BE2C (cell line): ENCODE measurements at places on chromosomes 2 and 18.

DNA sequence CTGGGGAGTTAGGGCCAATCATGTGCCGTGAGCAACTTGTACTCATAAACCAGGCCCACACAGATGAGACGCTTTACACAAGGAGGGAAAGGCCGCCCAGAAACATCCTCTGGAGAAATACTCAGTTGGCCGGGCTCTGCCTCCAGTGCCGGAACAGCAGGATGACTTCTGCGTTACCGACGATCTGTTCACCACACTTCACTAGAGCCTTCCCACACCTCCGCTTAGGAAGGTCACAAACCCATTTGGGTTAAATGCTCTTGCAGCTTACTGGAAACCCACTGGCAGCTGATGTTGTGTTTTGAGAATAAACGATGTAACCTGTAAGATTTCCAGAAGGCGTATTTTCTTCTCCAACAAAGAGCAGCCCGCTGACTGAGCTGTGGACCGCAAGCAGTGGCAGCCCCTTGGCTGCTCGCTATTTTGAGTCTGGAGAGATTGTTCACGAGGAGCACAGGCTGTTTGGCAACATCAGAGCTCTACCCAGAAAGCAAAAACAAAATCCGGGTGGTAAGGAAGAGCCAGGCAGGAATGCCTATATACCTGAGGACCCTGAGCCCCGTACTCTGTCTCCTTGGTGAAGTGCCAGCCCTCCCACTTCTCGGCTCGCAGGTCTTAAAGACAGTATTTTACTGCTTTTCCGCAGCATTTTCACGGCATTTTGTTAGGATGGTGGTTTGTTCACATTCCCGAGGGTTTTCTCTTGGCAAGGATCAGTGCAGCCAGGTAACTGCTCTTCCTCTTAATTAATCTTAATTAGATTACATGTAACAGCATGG lies 44.0 kb downstream of the COLEC12 start:
- DNase-seq = peak; percentile 11

- DNase-seq = no peak
Measured at GRCh38 chr2:240254337-240255164, 114.1 kb upstream of the OTOS start.

- peak; percentile 94 for DNase-seq
Measured at GRCh38 chr2:20378891-20379519, 28.4 kb upstream of the PUM2 start.

DNA sequence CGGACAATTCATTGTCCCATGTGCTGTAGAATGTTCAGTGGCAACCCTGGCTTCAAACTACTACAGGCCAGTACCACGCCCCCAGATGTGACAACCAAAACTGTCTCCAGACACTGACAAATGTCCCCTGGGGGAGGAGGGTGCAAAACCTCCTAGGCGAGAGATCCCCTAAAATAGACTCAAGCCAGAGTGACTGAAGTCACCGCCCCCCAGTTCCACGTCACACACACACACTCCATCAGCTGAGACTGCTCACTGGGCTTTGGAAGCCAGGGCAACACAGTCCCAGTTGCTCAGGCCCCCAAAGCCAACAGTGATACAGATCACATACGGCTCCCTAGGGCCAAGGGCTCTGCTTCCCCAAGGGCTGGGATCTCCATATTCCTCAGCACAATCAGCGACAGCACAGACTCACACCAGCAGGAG lies 19.1 kb downstream of the HDAC4 start:
- peak; percentile 59 for DNase-seq

DNA sequence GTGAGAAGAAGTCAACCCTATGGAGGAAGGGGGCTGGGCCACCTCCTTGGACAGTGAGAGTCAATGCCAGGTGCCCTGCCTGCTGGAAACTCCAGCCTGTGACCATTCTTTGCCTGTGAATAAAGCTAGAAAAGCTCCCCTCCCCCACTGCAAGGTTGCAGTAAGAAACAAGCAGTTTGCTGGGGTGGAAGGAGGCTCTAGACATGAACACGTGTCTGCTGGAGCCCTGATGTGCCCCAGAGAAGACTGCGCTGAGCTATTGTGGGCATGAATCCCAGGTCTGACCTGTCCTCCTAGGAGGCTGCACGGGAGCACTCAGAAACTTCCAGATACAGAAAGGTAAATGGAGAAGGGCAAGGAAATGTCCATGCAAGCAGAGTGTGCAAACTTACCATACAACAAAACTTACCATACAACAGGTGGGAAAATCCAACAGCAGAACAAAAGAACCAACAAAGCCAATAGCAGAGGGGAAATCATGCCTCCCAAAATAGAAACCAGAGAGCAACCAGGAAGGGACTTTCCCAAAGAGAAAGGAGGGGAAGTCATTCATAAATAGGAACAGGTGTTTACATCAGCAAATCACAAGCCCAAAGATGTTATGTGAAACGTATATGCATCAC lies 278.7 kb downstream of the BCL2 start:
- no peak for DNase-seq

GRCh38 chr2:129857200-129857599 lies 122.3 kb upstream of the RAB6C start:
- no peak for DNase-seq

DNA sequence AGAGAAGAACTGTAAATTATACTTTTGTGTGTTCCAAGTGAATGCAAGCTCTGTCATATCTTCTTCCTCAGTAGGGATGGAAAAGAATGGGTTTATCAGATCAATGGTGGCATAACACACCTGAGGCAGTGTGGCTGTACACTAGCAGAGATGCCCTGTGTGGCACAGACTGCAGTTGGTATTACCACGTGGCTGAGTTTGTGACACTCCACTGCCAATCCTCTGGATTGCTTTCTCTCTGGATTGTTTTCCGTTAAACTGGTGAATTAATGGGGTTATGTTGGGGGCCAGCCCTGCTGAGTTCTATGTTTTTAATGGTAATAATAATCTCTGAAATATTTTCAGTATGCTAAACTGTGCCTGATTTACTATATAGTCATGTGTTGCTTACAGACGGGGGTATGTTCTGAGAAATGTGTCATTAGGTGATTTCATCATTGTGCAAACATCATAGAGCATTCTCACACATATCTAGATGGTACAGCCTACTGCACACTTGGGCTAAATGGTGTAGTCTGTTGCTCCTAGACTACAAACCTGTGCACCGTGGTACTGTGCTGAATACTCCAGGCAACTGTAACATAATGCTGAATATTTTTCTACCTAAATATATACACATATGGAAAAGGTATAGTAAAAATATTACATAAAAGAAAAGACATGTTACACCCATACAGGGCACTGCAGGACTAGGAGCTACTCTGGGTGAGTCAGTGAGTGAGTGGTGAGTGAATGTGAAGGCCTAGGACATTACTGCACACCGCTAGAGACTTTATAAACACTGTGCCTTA lies 84.7 kb upstream of the ST6GAL2 start:
- no peak for DNase-seq

- DNase-seq = no peak
Measured at GRCh38 chr2:122651236-122651635, 895.8 kb downstream of the TSN start.

DNA sequence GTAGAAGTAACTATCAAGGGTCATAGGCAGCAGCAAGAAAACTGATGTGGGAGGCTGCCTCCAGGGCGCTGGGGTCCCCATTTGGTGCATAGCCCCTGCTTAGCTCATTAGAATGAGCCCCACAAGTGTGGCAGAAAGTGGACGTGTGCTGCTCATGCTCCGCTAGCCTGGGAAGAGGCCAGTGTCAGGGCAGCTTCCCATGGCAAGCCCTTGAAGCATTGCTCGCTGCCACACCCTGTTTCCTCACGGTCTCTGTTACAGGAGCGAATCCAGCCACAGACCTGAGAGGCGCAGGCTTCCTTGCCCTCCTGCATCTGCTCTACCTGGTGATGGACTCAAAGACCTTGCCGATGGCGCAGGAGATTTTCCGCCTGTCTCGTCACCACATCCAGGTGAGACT lies 22.5 kb downstream of the ELMOD3 start:
- DNase-seq = no peak

- DNase-seq = no peak
Measured at GRCh38 chr2:196012314-196012713, 56.3 kb downstream of the DNAH7 start.

DNA sequence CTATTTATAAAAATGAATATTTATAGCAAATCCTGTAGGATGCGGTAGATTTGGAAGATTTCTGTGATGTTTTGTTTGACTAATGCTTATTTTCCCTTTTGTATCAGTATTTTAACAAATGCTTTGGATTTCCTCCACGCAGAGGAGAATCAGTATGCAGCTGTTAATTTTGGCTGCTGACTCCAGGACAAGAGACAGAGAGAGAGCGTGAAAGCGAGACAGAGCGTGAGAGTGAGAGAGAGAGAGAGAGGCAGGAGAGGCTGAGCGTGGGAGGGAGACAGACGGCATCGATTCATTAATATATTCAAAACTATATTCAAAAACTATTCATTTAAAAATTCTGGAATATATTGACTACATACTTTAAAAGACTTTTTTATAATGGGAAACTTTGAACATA lies 62.5 kb downstream of the RRM2 start:
- DNase-seq = no peak

DNA sequence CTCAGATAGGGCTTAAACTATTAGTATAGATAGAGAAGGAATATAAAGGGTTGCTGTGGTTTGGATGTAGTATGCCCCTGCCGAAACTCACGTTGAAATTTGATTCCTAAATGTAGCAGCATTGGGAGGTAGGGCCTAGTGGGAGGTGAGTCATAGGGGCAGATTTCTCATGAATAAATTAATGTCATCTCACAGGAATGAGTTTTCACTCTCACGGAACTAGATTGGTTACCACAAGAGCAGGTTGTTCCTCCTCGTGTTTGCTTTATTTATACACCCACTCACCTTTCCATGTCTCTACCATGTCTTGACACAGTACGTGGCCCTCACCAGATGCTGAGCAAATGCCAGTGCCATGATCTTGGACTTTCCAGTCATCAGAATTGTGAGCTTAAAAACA lies 218.2 kb downstream of the RBM43 start:
- no peak for DNase-seq

DNA sequence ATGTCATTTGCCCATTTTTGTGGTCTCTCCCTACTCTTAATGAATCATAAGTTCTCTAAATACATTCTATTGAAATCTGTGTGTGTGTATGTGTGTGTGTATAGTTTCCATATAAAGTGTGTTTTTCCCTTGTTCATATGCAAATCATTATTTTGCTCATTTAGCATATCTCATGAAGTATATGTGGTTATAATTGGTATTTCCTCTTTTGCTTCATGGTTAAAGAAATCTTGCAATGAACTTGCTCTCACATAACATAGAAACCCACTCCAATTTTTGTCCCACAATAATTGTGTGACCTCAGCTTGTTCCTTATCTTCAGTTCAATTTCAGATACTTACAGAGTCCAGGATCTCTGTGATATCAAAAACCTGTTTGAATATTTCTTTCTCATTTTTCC lies 1.2 kb downstream of the CPO start:
- no peak for DNase-seq

- DNase-seq = no peak
Measured at GRCh38 chr2:36801088-36801487, 104.6 kb downstream of the VIT start.

DNA sequence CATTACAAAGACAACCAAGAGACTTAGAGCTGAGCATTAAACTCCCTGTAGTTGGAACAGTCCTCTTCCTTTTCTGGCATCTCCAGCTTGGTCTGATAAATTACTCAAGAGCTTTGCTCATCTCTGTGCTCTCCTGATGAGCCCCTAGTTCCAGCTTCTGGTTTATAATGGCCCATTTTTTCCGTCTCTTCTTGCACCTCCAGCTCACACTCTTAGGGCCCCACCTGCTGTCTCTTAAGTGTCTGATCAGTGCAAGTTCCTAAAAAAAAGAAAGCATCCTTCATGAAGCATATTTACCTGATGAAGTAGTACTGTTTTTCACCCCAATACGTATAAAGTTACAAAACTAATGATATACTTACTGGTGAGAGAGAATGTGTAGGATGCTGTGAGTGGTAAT lies 822.9 kb downstream of the RNF144A start:
- DNase-seq = no peak

- peak; percentile 14 for DNase-seq
Measured at GRCh38 chr2:26088038-26088643, 54.3 kb downstream of the RAB10 start.

- DNase-seq = no peak
Measured at GRCh38 chr2:185012643-185013042, 414.3 kb downstream of the ZNF804A start.

DNA sequence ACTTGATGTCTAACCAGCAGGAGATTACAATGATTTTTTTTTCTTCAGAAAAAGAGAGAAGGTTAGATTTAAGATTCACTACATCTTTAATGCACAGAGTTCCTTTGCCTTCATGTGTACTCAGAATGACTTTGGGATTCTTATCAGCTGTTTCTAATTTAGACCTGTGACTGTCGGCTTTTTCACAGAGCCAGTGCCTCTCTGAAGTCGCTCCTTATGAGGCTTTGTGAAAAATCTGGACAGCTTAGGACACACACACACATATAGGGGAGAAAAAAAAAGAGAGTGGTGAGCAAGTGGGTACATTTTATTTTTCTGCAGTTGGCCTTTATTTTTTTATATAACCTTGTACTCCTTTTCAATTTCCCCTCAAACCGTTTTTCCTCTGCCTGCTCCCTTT lies 893.1 kb upstream of the CELF4 start:
- DNase-seq = no peak
